ENCODE measurements at places on chromosomes 7 and 10.

DNA sequence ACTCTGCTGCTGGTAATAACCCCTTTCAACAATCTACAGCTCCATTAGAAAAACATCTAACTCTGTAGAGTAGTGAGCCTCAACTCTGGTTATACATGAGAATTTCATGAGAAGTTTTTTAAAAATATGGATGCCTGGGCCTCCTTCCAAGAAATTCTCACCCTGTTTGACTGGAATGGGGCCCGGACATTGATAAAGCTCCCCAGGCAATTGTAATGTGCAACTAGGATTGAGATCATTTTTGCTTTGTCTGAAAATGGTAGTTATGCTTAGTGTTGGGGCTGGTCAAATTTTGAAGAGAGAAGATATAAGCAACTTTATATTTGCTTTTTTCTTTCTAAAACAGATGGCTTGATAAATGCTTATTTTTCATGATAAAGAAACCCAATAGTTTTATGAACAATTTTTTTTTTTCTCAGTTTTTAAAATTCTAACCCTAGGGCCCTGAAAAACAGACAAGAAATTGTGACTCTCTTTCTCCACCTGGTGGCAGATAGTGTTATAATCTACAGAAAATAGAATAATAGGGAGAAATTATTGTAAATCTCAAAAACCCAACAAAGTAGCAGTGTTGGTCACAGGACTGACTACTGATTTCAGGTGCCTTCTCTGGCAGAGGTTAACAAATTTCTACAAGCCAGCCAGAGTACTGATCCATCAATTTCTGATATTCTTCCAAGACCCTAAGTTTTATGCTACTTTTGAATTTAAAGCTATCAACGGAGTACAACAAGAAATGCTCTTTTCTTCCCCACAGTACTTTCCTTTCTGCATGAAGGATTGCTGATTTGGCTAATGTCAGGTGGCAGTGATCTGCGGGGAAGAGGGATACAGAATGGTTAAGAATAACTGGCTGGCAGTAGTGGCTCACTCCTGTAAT, 174.8 kb downstream of the DKK1 start:
- DNase-seq = no peak

- no peak for DNase-seq
Measured at GRCh38 chr7:125423458-125424155, 494.0 kb upstream of the POT1 start.

- DNase-seq = no peak
Measured at GRCh38 chr7:103501206-103501605, 55.2 kb upstream of the SLC26A5 start.

GRCh38 chr7:151518105-151518946, 1.4 kb downstream of the RHEB start:
- peak; percentile 25 for DNase-seq

DNA sequence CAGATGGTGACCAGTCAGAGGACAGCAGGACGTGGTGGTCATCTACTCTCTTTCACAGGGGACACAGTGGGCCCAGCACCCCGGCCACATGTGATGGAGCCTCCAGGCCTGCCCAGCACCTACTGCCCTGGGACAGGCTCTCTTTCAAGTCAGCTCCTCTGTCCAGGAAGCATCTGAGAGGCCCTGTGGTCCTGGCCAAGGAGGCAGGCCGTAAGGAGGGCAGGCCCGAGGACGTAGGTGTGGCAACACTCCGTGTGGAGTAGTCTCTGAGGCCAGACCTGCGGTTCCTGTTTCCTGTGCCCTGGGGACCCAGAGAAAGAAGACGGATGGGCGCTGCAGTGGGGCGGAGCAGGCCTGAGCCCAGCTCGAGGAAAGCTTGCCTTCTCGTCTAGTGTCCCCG, 179.2 kb downstream of the EBF3 start:
- no peak for DNase-seq
